Thymus (tissue), 14 donors: ENCODE measurements at places on chromosomes 12 and 14. TPM values are rescaled to one million over a fixed set of nuclear protein-coding genes. Genes with fewer than 3 reads are reported as not detected.
A peak's percentile ranks its signal among the peaks of the same experiment; 100 is the strongest.

DNA sequence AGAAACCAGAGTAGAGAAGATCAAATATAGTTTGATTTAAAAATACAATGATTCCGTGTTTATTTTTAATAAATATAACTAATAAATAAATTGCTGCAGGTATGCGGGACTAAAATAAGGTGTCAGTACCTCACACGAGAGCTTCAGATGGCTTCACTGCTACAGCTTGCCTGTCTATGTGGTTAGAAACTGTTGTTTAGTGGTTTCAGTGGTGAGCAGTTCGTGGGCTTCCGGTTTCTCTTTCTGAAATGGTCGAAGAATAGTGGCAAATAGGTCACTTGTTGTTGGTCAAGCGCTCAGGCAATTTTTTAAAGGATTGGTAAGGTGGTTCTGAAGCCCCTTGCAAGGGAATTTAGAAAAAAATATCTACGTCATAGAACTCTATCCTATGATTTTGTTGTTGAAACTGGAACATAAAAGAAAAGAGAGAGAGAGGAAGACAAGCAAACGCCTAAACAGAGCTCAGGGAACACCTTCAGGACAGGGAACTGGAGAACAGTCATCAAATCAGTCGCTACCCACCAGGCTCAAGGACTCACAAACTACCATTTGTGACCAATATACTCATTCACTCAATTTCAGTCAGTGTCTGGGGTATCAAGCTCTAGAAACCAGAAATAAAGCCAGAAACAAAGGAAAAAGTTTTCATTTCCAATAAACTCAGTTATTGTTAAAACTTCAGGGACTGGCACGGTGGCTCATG is 31.3 kb downstream of the GABARAPL1 start:
- no peak overlapping the region for H3K27ac ChIP-seq
- H3K4me1 ChIP-seq, result peaks cover 12% of the 10 kb centered on the region
- no peaks in the 10 kb centered on the region for H3K36me3 ChIP-seq
- H3K27me3 ChIP-seq, result no peaks in the 10 kb centered on the region

DNA sequence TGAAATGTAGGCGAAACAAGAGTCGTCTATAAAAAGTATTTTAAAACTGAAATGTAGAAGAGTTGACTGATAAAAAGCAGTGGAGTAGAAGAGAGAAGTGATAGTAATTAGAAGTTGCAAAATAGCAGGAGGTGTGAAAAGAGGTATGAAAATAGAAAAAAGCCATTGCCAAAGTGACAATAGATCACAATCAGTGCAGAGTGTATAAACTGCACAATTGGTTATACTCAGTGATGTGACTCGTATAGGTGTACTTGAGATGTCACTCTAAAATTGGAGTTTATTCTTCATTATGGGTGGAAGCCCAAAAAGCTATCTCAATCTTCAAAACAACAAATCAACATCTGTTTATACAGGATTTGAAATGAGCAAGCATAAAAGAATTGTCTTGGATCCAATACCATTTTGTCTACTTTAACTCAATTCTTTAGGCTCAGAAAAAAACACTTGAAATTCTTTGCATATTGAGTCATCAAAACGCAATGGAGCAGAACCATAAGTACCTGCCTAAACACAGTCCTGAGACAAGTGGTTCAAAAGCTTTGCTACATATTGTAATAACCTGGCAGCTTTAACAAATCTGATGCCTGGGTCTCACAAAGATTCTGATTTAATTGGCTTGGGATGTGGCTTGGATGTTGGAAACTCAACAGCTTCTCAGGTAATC is 8.8 kb downstream of the IKBIP start:
- no peaks in the 10 kb centered on the region for H3K4me1 ChIP-seq
- no peak overlapping the region for H3K27ac ChIP-seq
- peaks cover 11% of the 10 kb centered on the region for H3K36me3 ChIP-seq
- H3K4me3 ChIP-seq, result no peak overlapping the region
- H3K27me3 ChIP-seq, result no peaks in the 10 kb centered on the region
- DNase-seq, result no peak

TAS2R31 gene
- total RNA-seq, result 2.0 TPM

GRCh38 chr12:26277506-26278246 is 82.3 kb downstream of the SSPN start:
- H3K4me1 ChIP-seq, result no peaks in the 10 kb centered on the region
- H3K4me3 ChIP-seq, result no peak overlapping the region
- no peaks in the 10 kb centered on the region for H3K36me3 ChIP-seq
- no peak for DNase-seq
- no peaks in the 10 kb centered on the region for H3K27me3 ChIP-seq

DNA sequence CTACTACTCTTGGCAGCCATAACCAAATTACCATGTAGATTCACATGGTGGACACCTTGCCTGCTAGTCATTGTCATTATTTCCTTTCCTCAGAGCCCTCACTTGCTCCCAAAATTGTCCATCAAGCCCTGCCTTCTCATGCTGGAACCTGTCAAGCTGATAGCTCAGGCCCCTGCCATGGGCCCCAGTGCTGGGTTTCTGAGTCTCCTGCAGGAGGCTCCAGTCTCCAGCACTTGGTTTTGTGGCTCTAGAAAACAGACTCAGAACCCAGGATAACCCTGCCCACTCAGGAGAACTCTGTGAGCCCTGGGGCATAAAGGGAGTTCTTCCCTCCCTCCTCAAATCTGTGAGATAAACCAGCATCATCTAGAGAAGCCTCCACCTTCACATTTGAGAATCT is 10.8 kb downstream of the KRT71 start:
- no peak for DNase-seq
- H3K36me3 ChIP-seq, result no peaks in the 10 kb centered on the region
- no peaks in the 10 kb centered on the region for H3K4me1 ChIP-seq
- H3K4me3 ChIP-seq, result no peak overlapping the region
- H3K27ac ChIP-seq, result no peak overlapping the region
- no peaks in the 10 kb centered on the region for H3K27me3 ChIP-seq

NPFF gene
- 0.38 TPM for total RNA-seq

DNA sequence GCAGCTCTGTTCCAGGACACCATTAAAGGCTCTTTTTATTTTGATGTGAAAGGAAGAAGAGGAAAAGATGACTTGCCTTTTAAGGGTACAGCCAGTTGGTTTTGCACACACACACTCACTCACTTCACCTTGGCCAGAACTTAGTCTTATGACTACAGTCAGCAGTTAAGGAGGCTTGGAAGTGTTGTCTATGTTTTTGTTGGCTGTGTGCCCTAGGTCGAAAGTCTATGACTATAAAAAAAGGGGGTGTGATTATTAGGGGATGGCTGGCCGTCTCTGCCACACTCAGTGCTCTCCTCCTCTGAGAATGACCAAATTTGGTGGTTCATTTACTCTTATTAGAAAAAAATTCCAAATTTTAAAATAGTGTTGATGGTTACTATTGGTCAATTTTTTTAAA is 139.5 kb upstream of the OTX2 start:
- no peak overlapping the region for H3K4me3 ChIP-seq
- H3K36me3 ChIP-seq, result no peaks in the 10 kb centered on the region
- no peaks in the 10 kb centered on the region for H3K27me3 ChIP-seq
- H3K27ac ChIP-seq, result no peak overlapping the region
- no peaks in the 10 kb centered on the region for H3K4me1 ChIP-seq

SLC2A3 gene
- total RNA-seq, result 37.6 TPM

DNA sequence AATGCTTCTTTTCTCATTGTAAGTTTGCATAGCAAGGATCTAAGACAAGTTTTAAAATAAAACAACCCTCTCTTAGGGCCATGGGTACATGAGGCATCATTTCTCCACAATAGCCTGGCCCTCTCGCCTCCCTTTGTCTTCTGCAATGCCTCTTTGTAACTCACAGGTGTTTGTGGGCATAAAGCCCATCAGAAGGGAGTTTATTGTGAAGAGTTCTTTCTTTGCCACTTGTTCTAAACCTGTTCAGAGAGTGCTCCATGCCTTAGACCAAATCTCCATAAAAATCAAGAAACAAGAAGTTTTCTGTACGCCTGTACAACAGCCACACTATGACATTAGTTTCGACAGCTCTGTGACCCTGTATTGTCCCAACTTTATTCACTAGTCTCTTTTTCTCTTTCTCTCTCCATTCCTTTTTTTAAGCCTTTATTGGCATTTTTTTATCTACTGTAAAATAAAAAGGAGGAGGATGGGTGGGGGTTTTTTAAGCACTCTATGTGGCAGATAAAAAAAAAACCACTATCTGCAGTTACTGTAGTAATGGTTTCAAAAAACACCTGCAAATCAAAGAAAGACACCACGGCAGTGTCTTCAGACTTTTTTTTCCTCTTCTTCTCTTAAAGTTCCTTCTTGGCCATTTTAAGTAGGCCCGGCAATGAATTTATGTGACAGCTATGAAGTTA is 1.6 kb downstream of the C12orf42 start:
- H3K27ac ChIP-seq, result peak overlapping the region; percentile 97
- H3K4me1 ChIP-seq, result peaks cover 29% of the 10 kb centered on the region
- peak overlapping the region; percentile 60 for H3K4me3 ChIP-seq
- peaks cover 13% of the 10 kb centered on the region for H3K27me3 ChIP-seq
- no peaks in the 10 kb centered on the region for H3K36me3 ChIP-seq

SDSL gene
- 2.1 TPM for total RNA-seq

CCDC184 gene
- total RNA-seq, result 0.05 TPM

PSEN1 gene
- 32.0 TPM for total RNA-seq

- H3K36me3 ChIP-seq, result no peaks in the 10 kb centered on the region
- peaks cover 9% of the 10 kb centered on the region for H3K4me1 ChIP-seq
- H3K27ac ChIP-seq, result no peak overlapping the region
- peaks cover 2% of the 10 kb centered on the region for H3K27me3 ChIP-seq
- H3K4me3 ChIP-seq, result no peak overlapping the region
- no peak for DNase-seq
These were observed 2.6 kb downstream of the GXYLT1 start for GRCh38 chr12:42141981-42142606.

- no peaks in the 10 kb centered on the region for H3K4me1 ChIP-seq
- no peak for DNase-seq
- H3K4me3 ChIP-seq, result no peak overlapping the region
These were observed 103.7 kb downstream of the ERGIC2 start for GRCh38 chr12:29277231-29277630.
